ENCODE measurements at places on chromosomes 1 and 21.

- DNase-seq = no peak
These were observed 334.7 kb upstream of the PRMT6 start for GRCh38 chr1:106721790-106722189.

DNA sequence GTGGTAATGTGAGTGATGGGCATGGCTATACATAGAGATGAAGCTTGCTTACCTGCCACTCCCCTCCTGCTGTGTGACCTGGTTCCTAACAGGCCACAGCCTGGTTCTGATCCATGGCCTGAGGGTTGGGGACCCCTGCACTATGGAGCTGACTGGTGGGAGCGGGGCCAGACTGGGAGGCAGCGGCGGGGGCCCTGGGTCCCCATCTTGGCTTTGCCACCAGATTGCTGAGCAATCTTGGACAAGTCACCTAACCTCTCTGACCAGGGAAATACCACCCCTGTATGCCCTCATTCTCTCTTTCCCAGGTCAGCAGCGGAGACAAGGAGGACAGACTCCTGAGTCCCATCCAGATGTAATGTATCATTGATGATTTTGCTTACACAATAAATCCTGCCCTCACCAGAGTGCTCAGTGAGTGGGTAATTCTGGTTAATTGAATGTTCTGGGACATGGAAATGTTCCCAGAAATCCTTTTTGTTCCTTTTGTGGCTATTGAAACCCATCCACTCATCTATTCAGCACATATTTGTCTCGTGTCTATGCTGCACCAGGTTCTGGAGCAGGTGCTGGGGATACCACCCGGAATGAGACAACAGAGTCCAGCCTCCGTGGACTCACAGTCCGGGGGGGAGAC, 4.1 kb upstream of the ARHGEF10L start:
- DNase-seq = no peak

DNA sequence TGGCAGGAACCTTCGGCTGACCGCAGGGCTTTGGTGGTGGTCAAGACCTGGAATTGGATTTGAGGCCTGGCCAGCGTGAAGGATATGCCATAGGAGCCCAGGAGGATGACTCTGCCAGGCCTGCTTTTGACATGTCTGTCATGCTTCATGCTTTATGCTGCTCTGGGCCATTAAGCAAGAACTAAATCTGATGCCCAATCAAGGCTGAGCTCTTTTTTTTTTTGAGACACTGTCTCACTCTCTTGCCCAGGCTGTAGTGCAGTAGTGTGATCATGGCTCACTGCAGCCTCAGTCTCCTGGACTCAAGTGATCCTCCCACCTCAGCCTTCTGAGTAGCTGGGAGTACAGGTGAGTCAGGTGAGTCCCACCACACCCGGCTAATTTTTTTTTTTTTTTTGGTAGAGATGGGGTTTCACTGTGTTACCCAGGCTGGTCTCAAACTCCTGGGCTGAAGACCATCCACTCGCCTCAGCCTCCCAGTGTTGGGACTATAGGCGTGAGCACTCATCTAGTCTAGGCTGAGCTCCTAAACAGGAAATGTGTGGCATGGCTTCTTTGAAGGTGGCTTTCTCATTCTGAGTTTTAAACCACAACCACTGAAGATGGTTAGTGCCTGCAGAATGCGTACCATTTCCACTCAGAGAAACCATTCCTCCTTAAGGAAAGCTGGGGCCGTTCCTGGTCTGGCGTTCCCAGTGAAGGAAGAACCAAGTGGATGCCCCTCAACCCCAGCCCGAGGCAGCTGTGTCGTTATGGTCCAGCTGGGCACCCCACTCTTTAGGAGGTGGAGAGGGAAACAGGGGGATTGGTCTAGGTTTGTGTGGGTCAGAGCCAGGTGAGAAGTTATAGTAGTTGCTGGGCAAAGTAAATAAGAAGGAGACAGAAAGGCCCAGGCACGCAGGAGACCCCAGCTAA, 34.2 kb upstream of the ATP5PO start:
- DNase-seq = no peak

DNA sequence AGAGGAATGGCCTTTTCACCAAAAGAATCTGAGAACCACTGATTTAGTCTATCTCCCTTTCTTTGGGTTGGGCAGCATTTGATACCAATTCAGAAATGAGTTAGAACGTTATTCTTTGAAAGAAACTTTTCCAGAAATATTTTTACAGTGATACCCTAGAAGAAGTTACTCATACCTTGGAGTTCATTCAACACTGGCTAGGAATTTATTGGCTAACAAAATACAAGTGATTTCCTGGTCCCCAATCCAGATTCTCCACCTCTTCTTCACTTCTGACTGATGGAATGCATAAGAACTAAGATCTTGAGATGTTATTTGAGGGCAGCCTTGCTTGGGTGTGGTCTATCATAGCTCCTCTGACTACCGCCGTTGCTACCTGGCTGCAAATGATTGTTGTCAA, 9.4 kb downstream of the C1orf162 start:
- DNase-seq = no peak

- no peak for DNase-seq
These were observed 121.8 kb upstream of the SPAG17 start for GRCh38 chr1:118306851-118307250.

DNA sequence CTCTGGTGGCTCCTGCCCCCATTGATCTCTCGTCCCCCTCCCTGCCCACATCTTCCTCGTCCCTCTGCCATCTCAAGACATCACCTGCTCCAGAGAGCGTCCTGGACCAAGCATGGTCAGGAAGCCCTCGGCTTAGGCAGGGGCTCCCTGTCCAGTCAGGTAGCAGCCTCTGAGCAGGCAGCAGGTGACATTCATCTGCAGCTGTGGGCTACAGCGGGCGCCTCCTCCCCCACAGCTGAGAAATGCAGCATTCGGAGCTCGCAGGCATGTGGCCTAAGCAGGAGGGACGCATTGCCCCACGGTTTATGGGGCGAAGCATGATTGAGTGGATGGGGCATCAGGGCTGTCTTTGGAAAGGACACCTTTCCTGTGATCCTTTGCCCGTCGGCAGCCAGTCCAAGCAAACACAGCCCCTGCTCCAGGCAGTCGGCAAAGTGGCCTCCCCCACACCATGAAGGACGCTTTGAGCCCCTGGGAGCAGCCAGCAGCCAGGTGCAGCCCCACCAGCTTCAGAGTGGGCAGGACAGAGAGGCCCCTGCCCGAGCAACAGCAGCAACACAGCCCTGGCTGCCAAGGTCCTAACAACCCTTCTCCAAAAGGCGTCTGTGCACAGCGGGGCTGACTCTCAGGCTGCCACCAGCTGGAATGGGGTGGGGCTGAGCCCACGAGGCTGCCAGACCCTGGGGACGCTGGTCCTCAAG, 234.1 kb upstream of the VAMP3 start:
- no peak for DNase-seq

DNA sequence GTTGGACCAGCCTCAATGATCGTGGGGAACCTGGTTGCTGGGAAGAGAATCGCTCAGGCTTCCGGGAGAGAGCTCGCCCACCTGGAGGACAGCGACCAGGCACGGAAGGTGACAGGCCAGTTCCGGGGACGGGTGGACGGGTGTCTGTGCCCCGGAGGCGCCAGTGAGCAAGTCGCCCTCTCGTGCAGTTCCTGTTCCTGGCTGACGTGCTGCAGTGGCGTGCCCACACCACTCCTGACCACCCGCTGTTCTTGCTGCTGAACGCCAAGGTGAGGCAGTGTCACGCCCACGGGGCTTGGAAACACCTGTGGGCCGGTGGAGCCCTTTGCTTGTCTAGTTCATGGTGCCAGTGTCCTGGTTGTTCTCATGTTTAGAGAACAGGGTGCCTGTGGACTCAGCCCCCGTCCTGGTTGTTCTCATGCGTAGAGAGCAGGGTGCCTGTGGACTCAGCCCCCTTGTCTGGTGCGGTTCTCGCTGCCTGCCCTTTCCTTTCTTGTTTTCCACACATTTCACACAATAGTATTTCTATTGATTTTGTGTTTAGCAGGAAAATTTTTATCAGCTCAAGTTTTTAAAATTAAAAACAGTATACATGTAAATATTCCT, 53.1 kb downstream of the S100B start:
- no peak for DNase-seq

DNA sequence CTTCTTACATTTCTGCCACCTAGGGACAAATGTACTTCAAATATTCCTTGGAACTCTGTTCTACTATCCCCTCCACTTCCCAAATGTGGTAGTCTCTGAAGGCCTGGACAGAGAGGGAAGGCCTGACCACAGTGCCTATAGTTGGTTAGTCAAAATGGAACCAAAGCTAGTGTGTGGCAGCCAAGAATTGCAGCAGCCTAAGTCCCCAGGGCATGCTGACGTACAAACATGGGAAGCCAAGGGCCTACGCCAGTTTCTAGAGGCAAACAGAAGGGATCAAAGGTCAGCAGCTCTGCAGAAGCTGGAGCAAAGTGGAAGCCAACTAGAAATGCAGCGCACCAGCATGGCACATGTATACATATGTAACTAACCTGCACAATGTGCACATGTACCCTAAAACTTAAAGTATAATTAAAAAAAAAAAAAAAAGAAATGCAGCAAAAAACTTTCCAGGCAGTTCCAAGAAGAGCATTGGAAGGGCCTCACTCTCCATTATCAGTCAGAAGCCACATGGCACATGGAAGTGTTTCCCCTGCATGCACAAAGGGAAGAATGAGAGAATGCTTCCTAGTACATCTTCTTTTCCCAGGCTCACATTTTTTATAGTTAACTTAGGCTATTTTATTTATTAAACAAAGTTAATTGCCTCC, 39.4 kb upstream of the GADD45A start:
- DNase-seq = no peak

- no peak for DNase-seq
These were observed 1.1 kb upstream of the COA6 start for GRCh38 chr1:234372011-234372757.

DNA sequence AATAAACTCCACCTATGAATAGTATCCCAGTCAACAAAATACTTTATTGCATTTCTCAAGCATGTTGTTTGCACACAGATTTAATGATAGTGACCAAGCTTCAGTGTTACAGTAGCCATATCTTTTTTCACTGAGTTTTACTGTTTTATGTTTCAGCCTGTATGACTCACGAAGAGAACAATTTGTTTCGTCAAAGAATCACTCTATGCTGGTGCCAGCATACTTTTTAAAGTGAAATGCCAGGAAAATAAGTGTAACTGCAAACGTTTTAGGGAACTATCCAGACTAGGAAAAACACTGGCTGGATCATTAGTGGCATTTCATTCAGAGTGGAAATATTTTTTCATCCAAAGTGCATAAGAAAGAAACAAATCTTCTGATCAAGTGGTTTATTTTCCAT, 210.8 kb downstream of the COL11A1 start:
- DNase-seq = no peak

DNA sequence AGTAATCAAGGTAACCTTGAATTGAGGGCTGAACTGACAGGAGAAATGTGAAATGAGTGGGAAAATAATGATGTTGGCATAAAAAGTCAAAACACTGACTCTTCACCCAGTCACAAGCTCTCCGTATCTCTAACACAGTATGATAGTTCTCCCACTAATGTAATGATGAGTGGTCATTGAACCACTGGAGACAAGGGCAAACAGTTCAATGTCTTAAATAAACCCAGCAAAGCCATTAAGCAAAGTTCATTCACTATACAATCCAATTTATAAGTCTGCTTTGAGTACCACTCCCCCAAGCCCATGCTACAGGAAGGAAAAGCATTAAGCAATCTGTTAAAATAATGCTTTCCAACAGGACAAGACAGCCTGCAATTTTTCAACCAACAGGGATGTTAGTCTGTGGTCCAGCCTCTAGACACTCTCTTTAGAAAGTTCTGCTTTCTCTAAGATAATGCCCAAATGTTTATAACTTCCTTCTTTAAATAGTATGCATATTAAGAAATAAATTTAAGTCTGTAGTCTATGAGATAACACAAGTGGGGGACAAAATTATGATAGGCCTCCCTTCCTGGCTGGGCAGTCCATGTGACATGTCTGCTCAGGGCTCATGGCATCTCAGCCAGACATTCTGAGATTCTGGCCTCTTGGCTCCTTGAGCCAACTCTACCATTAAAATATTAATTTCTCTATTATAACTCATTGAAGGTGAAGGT, 25.5 kb upstream of the DDAH1 start:
- no peak for DNase-seq

DNA sequence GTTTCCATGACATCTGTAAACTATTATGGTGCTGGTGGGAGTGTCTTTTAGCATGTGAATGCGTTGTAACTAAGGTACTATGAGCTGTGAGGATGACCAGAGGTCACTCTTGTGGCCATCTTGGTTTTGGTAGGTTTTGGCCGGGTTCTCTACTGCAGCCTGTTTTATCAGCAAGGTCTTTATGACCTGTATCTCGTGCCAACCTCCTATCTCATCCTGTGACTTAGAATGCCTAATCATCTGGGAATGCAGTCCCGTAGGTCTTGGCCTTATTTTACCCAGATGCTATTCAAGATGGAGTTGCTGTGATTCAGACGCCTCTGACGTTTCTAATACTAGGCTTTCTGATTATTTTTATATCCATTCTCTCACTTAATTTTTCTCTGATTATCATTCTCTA, 9.4 kb downstream of the NCAM2 start:
- no peak for DNase-seq

DNA sequence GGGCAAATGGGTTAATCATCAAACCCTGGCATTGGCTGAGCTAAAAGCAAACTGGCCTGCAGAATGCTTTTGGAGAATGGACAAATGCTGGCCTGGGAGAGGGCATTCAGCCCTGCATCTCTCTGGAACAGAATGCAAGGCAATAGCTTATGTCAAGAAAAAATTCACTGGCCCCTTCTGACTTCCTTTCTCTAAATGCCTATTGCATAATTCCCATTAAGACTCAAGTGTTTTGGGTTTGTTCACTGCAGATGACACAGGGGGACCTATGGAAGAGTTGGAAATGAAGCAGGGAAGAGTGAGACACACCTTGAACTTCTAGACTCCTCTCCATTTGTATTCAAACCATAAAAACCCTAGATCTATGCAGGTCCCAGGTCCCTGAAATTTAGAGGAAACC, 15.9 kb downstream of the PEA15 start:
- no peak for DNase-seq

DNA sequence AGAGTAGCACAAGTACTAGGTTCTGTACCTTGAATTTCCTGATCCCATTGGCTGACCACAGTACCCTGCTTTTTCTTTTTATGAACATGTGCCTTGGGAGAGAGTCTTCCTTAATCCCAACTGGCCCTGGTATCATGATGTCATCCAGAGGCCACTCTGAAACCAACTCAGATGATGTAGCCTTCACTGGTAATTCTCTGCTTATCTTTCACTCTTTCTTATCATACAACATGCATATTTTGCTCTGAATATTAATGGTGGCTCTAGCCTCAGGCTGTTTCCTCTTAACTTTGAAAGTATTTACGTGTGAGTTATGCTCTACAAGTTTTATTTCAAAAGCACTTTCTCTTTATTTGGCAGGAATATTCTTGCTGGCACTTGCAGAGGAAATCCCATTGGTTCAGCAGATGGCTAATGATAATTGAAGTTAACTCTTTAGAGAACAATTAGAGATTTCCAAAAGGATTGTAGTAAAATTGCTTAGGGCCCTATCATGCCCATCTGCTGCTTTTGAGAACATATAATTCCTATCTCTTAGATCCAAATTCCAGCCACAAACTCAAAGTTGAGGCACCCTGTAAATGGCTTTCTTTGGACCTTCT, 86.1 kb downstream of the PTGER3 start:
- no peak for DNase-seq

GRCh38 chr1:99986656-99987225, 16.9 kb downstream of the SLC35A3 start:
- DNase-seq = no peak
